ENCODE measurements at places on chromosomes 4 and X.

DNA sequence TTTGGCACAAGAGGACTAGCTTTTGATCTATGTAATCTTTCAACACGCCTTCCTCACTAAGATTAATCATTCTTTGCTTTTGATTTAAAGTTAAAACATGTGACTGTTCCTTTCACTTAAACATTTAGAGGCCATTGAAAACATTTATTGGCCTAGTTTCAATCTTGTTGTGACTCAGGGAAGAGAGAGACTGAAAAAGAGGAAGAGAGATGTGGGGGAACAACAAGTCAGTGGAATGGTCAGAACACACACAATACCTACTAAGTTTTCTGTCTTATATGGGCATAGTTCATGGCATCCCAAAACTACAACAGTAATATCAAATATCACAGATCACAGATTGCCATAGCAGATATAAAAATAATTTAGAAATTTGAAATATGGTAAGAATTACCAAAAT lies 812.9 kb upstream of the AGA start:
- DNase-seq, result no peak

DNA sequence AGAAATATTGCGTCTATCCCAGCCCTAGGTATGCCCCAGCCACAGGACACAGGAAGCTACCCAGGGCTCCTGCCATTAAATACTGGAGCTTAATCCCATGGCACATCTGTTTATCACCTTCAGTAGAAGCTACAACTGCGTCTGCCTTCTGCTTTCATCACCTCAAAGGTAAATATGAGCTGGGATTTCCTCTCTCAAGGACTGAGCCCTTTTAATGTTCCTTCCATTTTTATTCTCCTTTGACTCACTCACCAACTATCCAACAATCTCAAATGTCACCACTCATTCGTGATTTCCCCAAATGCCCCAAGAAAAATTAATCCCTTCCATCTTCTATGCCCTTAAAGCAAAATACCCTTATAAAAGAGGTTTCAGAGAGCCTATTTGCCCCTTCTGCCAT lies 1.8 kb upstream of the MID1 start:
- no peak for DNase-seq

DNA sequence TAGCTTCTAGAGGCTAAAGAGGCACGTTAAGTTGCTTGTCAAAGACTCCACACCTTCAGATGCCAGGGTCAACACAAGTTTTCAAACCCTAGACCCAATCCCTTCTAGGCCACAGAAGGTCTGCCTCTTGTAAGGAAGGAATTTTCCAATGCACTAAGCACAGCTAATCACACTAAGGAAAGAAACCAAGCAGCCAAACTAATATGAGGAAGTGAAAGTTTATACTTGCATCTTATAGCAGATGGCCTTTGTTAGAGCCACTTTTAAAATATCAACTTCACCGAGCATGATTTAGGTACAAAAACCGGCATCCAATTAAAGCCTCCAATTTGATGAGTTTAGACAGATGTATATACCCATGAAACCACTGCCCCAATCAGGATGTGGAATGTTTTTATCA lies 9.9 kb downstream of the FHL1 start:
- DNase-seq, result no peak

GRCh38 chrX:97334850-97335249 lies 451.1 kb downstream of the RPA4 start:
- no peak for DNase-seq

- no peak for DNase-seq
Observed at GRCh38 chr4:1939664-1940509, 68.7 kb downstream of the NSD2 start.

DNA sequence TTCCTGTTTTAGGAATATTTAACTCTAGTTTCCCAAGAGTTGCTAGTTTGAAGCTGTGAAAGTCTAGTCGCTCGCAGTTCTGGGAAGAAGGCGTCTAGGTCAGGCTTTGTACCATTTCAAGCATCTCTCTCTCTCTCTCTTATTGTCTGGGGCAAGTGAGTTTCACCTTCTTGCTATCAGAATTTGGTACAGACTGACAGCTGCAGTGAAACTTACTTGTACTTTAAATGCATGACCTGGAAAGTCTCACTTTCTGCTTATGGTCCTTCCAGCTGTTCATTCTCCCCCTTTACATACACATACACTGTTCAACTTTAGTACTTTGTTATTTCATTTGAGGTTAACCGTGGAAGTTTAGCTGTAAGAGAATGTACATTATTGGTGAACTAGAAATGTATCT lies 4.4 kb downstream of the FRMPD4 start:
- DNase-seq, result no peak

- DNase-seq, result no peak
Observed at GRCh38 chr4:123401271-123402120, 4.9 kb downstream of the SPRY1 start.

Data from hippocampal formation (tissue), 2 donors.